ENCODE measurements at places on chromosomes 11 and 22. TPM values are rescaled to one million over a fixed set of nuclear protein-coding genes. Genes with fewer than 3 reads are reported as not detected.

The GVQW3 gene
- total RNA-seq = 3.4 TPM

DNA sequence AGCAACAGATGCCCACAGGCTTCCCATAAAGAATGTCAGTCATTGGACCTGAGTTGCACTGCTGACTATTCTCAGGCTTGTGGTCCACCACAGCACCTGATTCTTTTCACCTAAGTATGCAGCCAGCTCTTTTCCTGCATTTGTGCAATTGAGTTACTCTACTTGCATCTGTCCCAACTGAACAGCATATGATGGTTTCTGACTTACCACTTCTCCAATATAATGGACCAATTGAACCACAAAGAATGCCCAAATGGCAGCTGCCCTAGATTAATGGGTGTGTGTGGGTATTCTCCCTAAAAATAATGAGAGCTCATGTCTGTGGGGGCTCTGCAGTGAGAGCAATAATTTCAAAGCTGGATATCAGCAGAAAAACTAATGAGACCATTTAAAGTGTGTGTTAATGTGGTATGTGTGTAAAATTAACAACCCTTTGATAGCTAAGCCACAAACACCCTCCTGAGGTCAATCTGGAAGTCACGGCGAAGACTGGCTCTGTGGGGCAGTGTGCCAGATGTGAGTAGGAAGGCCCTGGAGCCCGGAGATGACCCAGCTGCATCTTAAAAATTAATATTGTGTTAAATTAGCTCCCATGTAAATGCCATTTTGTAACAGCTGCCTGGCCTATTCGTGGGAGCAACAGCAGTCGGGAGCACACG is 43.8 kb downstream of the SC5D start:
- H3K27ac ChIP-seq = no peak overlapping the region
- peaks cover 10% of the 10 kb centered on the region for H3K4me1 ChIP-seq
- DNase-seq = peak; percentile 16
- no peak overlapping the region for H3K4me3 ChIP-seq
- H3K27me3 ChIP-seq = peaks cover 4% of the 10 kb centered on the region

DNA sequence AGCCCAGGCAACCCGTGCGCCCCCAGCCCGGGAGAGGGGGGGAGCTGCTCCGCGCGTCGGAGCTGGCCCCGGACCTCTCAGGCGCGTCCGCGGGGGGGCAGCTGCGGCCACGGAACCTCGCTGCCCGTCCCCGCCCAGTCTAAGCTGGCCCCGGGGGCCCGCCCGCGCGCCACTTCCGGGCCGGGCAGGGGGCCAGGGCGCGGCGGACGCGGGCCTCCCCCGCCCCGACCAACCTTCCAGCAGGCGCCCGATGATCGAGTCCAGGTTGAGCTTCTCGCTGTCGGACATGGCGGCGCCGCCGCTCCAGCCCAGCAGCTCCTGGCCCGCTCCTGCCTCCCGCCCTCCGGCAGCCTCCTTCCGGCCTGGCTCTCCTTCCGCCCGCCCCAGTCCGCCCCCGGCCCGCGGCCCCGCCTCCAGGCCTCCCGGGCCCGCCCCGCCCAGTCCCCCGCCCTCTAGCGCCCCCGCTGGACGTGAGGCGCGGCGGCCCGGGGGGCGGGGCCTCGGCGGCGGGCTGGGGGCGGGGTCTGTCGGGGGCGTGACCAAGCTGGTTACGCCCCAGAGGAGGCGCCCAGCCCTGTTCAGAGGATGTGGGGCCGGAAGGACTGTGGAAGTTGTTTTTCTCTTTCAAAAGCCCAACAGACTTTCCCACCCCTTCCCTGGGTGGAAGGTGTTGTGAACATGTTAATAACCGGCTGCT is at the start of gene PPP1CA:
Gene PPP1CA, minus strand, starts transcription at position 364 of the 697 bp plus-strand sequence. Its CDS starts 76 bp downstream, at position 288.
- peaks cover 37% of the 10 kb centered on the region for H3K36me3 ChIP-seq
- DNase-seq = peak; percentile 96
- H3K27ac ChIP-seq = peak within 1 kb of the TSS; percentile 92
- peak within 1 kb of the TSS; percentile 99 for H3K4me3 ChIP-seq
- peaks cover 4% of the 10 kb centered on the region for H3K27me3 ChIP-seq

- no peak for DNase-seq
- H3K4me1 ChIP-seq = no peaks in the 10 kb centered on the region
- no peak overlapping the region for H3K4me3 ChIP-seq
- H3K36me3 ChIP-seq = peaks cover 38% of the 10 kb centered on the region
- no peak overlapping the region for H3K27ac ChIP-seq
These were observed 46.2 kb downstream of the AMBRA1 start for GRCh38 chr11:46547579-46547978.

DNA sequence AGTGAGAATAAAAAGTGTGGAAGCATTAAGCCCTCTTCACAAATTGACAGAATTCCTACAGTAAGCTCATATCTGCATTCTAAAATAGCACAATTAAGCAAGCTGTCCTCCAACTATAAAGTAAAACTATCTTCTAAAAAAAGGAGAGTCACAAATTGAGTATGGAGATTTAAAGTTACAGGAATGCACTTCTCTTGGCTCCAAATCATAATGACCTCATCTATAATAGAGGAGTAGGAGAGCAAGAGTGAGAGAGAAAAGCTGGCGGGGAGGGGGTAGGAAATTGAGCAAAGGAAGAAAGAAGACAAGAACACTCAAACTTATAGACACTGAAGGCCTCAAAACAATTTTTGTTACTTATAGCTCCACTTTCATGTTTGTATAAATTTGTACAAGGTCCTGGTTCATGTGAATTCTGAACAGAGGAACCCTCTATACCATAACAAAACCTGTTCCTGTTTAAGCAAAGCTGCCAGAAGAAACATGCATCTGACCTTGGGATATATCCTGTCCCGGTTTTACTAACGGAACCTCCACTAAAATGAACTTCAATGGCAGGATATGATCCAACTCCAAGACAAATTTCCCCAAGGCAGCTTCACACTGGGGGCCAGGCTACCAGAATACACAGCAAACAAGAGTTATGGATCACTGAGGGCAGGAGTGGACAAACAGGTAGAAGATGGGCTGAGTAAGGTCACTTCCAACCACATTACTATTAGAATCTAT is 37.2 kb downstream of the SLC35F2 start:
- H3K27me3 ChIP-seq = no peaks in the 10 kb centered on the region
- peak overlapping the region; percentile 62 for H3K27ac ChIP-seq
- no peak overlapping the region for H3K4me3 ChIP-seq
- no peaks in the 10 kb centered on the region for H3K36me3 ChIP-seq

DNA sequence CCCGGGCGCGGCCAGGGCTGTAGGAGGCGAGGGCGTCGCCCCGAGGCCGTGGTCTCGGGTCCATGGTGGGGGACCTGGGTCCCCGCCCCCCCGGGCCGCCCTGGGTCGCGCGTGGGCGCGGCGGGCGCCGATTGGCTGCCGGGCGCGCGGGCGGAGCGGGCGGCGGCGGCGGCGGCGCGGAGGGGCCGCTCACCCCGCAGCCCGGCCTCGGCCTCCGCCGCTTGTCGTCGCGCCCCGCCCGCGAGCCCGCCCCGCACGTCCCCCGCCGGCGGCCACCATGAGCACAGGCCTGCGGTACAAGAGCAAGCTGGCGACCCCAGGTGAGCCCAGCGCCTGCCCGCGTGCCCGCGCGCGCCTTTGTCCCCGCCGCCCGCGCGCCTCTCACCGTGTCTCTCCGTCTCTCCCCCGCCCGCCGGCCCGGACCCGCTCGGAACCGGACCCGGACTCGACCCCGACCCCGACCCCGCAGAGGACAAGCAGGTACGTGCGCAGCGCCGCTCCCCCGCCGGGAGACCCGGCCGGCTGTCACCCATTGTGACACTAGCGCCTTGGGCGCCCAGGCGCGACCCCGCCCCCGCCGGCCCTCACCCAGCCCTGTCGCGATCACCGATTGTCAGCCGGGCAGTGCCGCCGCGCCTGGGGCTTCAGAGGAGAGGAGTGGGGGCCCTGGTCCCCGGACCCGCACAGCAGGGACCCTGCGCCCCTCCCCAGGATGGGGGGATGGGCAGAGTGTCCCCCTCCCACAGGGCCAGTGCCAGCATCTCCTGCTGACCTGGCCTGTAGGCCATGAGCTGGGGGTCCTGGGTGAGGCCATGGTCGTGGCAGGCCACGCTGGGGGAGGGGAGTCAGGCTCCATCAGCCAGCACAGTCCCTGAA is at the start of gene SEPTIN5:
Gene SEPTIN5, plus strand, starts transcription at position 192 of the 876 bp plus-strand sequence. Its CDS starts 86 bp downstream, at position 278.
- H3K27me3 ChIP-seq = peaks cover 6% of the 10 kb centered on the region
- DNase-seq = peak; percentile 43
- H3K36me3 ChIP-seq = peaks cover 4% of the 10 kb centered on the region

The CLNS1A gene
- total RNA-seq = 152 TPM

GRCh38 chr11:59574467-59574866 is 41.1 kb downstream of the OSBP start:
- no peaks in the 10 kb centered on the region for H3K4me1 ChIP-seq
- no peak overlapping the region for H3K27ac ChIP-seq
- peak; percentile 70 for DNase-seq
- H3K36me3 ChIP-seq = peaks cover 39% of the 10 kb centered on the region

- H3K27me3 ChIP-seq = no peaks in the 10 kb centered on the region
- peaks cover 75% of the 10 kb centered on the region for H3K36me3 ChIP-seq
- H3K27ac ChIP-seq = peak overlapping the region; percentile 20
- H3K4me1 ChIP-seq = peaks cover 23% of the 10 kb centered on the region
- DNase-seq = no peak
- no peak overlapping the region for H3K4me3 ChIP-seq
These were observed 912 bp downstream of the PTPRCAP start for GRCh38 chr11:67436459-67437081.

The APOBEC3H gene
- total RNA-seq = not detected

The MMP8 gene
- 0.13 TPM for total RNA-seq

The SCGB1C1 gene
- not detected for total RNA-seq

DNA sequence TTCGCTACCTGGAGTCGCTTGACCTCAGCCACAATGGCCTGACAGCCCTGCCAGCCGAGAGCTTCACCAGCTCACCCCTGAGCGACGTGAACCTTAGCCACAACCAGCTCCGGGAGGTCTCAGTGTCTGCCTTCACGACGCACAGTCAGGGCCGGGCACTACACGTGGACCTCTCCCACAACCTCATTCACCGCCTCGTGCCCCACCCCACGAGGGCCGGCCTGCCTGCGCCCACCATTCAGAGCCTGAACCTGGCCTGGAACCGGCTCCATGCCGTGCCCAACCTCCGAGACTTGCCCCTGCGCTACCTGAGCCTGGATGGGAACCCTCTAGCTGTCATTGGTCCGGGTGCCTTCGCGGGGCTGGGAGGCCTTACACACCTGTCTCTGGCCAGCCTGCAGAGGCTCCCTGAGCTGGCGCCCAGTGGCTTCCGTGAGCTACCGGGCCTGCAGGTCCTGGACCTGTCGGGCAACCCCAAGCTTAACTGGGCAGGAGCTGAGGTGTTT is 12.8 kb downstream of the TSKU start:
- H3K27ac ChIP-seq = no peak overlapping the region
- H3K27me3 ChIP-seq = no peaks in the 10 kb centered on the region
- DNase-seq = no peak
- H3K36me3 ChIP-seq = peaks cover 22% of the 10 kb centered on the region

- H3K27me3 ChIP-seq = no peaks in the 10 kb centered on the region
- no peaks in the 10 kb centered on the region for H3K36me3 ChIP-seq
- DNase-seq = peak; percentile 49
- no peak overlapping the region for H3K4me3 ChIP-seq
- H3K27ac ChIP-seq = peak overlapping the region; percentile 33
These were observed 10.5 kb upstream of the MCHR1 start for GRCh38 chr22:40668611-40669411.

DNA sequence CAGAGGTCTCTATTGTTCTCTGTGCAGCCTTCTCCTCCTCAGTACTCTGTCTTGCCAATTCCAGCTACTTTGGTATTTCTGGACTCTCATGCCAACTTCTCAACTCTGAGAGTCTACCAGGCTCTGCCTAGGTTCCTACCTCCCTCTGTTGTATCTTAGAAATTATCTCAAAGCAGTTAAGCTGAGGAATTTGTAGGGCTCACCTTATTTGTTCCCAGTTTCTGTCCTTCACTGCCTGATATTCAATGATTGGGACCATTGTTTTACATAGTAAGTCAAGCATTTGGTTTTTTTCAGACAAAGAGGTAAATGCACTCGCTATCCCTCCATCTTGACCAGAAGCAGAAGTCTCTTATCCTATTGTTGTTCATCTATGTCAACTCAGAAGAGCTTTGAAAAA is 205.0 kb upstream of the PGR start:
- no peak overlapping the region for H3K27ac ChIP-seq
- no peaks in the 10 kb centered on the region for H3K27me3 ChIP-seq
- no peak for DNase-seq

DNA sequence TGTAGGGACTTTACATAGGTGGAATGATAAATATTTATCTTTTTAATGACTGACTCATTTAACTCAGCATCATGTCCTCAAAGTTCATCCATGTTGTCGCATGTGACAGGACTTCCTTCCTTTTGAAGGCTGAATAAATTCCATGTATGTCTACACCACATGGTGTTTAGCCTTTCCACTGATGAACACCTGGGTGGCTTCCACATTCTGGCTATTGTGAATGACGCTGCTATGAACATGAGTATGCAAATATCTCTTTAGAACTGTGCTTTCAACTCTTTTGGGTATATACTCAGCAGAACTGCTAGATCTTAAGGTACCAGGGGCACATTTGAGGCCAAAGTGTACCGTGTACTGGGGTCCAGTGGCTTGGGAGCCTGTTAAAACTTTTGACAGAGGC is 24.1 kb downstream of the LARGE1 start:
- no peak overlapping the region for H3K27ac ChIP-seq
- H3K4me1 ChIP-seq = no peaks in the 10 kb centered on the region
- H3K36me3 ChIP-seq = no peaks in the 10 kb centered on the region
- DNase-seq = no peak
- no peaks in the 10 kb centered on the region for H3K27me3 ChIP-seq

- peaks cover 64% of the 10 kb centered on the region for H3K27me3 ChIP-seq
- DNase-seq = peak; percentile 47
- no peaks in the 10 kb centered on the region for H3K36me3 ChIP-seq
- peaks cover 51% of the 10 kb centered on the region for H3K4me1 ChIP-seq
These were observed 17.7 kb downstream of the CDKN1C start for GRCh38 chr11:2867722-2868505.

DNA sequence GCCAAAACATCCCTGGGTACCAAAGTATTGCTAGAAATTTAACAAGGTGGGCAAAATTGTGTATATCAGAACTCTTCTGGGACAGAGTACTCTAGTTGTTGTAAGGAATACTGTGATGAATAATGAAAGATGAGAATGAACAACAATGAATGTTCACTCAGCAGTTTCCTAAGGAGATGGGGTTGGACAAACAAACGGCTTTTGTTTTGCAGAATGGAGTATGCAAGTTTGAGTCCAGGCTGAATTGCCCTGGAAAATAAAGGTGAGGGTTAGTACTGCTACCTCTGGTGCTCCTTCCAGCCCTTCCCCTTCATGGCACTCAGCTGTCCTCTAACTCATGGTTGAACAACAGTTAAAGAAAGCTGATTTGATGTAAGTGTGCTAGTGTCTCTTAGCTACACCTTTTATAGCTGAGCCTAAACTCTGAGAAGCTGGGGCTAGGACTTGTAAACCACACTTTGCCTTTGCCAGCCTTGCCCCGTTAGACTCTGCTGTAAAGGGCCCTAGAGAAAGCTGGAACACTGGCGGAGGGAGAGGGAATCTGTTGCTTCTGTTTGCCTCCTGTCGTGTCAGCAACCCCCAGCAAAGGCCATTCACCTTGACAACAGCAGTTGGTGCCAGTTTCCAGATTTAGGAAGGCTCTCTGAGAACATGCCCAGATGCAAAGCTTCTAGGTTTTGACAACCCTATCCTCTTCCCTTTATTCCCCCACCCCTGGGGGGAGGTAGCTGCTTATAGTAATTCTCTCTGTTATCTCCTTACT is 41.2 kb upstream of the POLD3 start:
- DNase-seq = no peak
- no peaks in the 10 kb centered on the region for H3K27me3 ChIP-seq
- H3K4me1 ChIP-seq = no peaks in the 10 kb centered on the region
- H3K4me3 ChIP-seq = no peak overlapping the region

Data from muscle of leg (tissue), 16 donors.